Activated gamma-delta T cell (primary cell): ENCODE measurements at places on chromosomes 6 and 20.

- no peak for DNase-seq
These were observed 332.6 kb downstream of the ADGRB3 start for GRCh38 chr6:68967549-68968300.

DNA sequence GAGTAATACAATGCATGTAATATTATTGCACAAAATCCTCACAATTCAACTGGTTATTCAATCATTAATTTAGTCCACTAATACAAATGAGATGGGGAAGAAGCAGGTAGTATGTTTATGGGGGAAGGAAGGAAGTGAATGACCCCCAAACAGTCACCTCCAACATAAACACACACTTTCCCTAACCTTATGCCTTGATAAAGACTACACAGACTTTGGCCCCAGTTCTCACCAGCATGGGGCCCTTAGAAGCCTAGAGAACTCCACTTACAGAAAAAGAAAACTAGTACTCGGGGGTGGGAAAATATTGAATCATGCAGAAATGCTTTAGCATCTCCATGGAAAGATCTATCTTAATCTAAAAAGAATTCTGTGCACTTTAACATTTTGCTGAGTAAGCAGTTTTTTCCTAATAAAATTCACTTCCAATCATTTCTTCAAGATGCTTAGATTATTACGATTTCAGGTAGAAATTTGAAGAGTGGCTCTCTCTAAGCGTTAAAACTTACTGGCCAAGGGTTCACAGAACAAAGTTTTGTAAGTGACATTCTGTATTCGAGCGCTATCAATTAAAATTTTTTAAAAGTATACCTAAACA is 18.8 kb downstream of the ARHGAP18 start:
- no peak for DNase-seq

DNA sequence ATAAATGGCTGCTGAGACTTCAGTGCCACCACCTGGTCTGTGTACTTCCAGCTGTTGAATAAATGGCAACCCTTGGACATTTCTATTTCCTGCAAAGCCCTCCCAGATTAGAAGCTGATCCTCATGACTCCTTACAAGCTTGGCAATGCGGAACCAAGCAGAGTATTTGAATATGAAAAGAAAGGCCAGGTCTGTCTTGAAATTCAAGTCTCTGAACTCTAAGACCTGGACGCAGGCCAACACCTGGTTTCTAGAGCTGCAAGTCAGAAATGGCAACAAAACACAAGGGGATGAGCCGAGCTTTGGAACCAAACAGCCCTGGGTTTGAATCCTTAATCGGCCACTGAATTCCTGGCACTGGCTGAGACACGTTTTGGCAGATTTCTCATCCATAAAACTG is 353.4 kb downstream of the PTPRT start:
- no peak for DNase-seq

GRCh38 chr6:33740794-33741193 is 5.9 kb downstream of the IP6K3 start:
- no peak for DNase-seq

DNA sequence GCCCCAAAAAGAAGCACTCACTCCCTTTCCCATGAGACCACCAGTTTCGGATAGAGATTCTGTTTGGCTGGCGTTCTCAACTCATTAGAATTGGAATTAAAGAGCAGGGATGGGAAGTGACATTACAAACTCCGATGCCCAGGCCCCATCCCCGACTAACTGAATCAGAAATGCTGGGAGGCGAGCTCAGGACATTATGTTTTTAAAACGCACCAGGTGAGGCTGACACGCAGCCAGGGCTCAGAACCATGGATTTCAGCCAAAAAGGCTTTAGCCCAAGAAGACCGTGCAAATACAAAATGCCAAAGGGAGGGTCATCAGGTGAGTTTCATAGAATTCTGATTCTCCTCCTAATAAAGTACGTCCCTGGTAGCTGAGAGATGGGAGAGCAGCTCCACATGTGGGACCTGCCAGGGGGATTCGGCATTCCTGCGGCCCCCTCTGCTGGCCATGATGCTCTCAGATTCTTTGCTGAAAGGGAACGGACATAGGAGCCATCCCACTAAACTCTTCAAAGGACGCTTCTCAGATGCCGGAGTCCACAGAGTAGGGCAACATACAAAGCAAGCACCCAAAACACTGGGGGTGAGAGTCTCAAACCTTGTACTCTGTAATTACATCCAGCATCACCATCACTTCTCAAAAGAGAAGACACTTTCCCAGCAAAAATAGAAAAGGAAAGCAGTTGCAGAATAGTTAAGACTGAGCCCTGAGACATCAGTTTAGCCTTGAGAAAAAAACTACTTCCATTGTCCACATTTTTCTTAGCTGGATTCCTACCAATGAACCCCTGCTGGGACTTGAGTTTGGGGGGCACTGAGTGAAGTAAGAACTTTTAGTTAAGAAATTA is 205.2 kb downstream of the BMP7 start:
- no peak for DNase-seq
